NCI-H2107 (cell line): ENCODE measurements at places on chromosomes 13 and 19.

- DNase-seq, result no peak
Observed at GRCh38 chr19:15298847-15299567, 33.3 kb downstream of the BRD4 start.

DNA sequence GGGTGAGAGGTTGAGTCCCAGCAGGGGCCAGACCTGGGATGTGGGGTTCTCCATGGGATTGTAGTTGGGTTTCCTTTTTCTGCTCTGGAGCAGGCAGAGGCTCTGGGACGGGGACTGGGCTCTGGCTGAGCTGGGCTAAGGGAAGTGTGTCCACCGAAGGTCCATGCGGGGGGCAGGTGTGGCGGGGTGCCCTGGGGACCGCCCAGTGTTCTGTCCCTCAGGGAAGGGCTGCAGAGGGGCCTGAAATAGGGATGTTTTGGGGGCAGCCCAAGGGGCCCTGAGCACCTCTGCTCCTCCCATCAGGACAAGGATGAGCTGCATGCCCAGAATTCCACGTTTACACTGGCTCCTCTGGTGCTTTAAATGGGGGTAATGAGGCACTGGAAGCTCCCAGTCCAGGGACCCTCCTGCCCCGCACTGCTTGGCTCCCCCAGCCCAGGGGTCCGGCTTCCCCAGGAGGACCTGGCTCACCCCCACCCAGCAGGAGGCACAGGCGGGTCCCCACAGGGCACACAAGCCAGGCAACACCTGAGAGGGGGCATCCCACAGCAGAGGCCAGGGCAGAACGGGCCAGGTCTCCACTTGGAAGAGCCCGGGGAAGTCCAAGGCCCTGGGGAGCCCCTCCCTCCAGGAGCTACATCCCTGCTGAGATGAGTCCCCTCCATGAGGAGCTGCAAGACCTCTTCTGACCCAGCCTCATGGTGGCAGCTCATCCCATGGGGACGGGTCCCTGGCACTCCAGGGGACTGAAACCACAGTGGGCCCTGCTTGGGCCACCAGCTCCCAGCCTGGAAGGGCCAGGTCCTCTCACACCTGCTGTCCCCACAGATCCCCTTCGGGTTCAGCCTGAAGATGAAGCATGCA, 14.7 kb upstream of the ZNF14 start:
- DNase-seq, result no peak

GRCh38 chr19:48154003-48154402, 16.1 kb downstream of the LIG1 start:
- DNase-seq, result no peak

DNA sequence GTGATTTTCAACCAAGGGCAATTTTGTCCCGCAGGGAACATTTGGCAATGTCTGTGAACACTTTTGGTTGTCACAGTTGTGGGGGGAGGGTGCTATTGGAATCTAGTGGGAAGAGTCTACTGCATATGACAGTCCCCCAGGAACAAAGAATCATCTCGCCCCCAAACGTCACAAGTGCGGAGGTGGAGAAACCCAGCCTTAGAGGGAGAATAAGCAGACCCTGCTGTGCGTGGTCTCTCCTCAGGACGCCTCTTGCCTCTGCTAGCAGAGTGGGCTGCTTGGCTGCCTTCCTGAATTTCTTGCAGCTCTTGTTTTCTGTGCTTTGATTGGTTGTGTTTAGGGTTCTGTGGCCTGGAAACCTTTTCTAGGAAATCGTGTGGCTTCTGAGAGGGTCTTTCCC, 42.5 kb downstream of the NFIX start:
- no peak for DNase-seq

- no peak for DNase-seq
Observed at GRCh38 chr19:41844601-41845000, at the start of gene LYPD4. Gene LYPD4, minus strand, starts transcription at chr19:41844683. Its CDS starts 5,398 bp downstream, at chr19:41839285.

GRCh38 chr19:12230751-12231733, 63.6 kb downstream of the ZNF44 start:
- DNase-seq, result no peak

DNA sequence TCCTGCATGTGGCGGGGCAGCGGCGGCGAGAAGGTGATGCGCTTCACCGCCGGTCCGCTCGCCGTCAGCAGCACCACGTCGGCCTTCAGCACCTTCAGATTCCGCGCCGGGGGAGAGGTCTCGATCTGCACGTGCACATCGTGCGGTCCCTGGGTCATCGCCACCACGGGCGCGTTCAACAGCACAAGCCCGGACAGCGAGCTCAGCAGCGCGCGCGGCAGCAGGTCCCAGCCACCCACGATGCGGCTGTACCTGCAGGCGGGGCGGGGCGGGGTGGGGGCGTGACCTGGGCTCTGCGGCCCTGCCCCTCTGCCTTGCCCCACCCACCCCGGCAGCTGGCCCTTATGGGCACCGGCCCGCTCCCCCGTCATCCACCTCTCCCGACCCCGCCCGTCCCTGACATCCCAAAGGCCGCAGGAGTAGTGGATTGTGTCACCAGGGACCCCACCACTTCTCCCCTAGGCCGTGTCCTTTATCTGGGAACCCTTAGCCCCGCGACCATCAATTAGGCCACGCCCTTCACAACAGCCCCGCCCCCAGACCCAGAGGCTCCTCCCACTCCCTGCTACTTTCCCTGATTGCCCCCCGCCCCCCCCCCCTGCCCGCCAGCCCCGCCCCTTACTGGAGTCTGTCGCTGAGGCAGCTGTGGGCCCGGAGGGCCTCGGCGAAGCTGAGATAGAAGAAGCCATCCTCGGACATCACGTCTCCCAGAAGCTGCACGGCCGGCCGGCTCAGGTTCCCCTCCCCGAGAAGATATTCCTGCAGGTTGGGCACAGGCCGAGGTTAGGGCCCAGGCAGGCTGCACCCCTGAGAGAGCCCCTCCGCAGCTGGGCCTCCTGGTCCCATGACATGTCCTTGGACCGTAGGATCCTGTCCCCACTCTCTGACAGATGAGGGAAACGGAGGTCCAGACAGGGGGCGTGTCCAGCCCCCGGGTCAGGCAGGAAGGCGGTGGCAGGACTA, 6.1 kb downstream of the IL4I1 start:
- no peak for DNase-seq

DNA sequence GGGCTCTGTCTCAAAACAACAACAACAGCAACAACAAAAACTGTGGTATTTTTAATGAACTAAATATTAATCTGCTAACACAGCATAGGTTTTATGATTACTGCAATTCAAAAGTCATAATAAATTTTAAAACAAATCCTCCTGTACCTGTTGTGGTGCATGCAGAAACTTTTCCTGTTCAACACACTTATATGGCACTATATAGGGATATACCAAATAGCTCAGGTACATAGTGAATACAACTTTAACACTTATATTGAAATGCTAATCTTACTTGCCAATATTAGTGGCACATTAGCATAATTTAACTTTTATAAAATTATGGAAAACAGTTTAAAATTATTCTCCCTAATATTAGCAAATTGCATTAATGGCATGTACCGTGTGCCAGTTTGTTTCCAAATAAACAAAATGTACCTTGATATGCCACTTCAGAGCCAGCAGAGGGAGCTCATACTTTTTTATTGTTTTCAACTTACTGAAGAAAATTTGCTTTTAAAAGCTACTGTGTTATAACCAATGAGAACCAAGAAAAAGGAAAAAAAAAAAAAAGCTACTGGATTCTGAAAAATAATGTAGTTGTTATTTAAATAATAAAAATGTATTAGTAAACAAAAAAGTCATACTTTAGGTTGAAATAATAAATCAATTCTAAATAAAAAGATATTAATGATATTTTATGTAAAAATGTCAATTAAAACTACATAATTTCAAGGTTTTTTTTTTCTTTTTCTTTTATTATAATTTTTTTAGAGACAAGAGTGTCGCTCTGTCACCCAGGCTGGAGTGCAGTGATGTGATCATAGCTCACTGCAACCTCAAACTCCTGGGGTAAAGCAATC, 18.0 kb upstream of the RBM26 start:
- DNase-seq, result no peak

- no peak for DNase-seq
Observed at GRCh38 chr13:45792827-45793303, 58.7 kb downstream of the SIAH3 start.

DNA sequence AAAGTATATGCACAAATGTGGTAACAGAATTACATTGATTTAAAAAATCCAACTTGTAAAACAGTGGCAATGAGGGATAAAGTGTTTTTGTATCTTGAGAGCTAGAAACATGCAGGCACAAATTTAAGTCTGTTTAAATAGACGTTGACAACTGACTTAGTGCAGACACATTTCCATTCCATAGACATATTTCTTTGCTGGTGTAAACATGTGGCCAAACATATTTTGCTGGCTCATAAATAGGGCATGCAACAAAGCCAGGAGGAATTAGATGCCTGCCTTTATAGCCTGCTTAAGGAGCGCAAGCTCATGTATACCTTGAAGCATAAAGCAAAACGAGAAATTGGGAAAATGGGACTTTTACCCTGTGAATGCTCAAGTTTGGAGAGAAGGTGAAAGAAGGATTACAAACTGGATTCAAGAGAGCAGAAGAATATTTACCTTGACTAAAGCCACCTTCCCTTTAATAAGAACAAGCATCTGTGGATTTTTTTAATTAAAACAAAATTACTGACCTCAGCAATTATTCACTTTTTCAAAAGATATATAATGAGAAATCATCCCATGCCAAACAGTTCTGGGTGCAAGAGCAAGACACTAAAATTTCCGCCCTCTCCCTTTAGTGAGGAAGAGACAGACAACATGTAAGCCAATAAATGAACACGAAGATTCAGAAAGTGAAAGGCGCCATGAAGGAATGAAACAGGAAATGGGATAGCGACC, 71.0 kb downstream of the DCT start:
- no peak for DNase-seq

GRCh38 chr13:21147827-21148226, 28.5 kb downstream of the SKA3 start:
- no peak for DNase-seq

DNA sequence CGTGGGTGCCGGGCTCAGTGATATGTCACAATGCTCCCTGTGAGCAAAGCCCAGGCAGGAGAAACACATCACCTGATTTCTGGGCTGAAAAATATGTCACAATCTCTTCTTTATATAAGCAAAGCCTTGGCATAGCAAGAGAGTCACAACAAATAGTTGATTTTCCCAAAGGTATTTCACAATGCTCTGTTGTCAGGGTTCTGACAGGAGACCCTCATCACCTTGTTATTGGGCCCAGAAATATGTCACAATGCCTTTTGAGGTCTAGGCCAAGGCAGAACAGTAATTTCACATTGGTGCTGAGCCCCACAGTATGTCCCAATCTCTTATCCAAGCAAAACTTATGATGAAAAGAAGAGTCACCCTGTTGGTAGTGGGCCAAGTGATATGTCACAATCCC, 125.7 kb downstream of the ZNF675 start:
- no peak for DNase-seq

DNA sequence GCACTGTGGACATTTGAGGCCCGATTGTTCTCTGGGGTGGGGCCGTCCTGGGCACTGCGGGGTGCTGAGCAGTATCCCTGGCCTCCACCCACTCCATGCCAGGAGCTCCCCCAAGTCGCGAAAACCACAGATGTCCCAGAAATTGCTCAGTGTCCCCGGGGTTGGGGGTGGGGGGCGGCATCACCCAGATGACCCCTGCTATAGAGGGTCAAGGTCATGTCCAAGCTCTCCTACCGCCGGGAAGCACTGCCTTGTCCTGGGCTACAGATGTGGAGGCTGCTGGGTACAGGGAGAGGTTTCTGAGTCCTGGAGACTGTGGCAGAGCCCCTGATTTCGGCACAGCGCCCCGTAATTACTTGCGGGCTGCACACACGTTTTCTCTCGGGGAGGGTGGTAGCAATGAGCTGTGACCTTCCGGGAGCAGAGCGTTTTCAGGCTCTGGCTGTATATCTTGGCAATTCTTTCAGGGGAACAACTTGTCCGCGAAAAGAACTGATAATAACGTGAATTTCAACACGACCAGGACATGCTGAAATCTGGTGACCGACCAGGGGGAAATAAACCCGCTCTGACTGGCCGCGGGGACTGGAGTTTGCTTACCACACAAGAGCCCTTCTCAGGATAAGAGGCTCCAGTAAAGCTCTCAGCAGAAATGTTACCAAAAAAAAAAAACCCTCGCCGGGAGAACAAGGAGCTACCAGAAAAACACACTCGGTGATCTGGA, 68.1 kb downstream of the GNG7 start:
- DNase-seq, result no peak

DNA sequence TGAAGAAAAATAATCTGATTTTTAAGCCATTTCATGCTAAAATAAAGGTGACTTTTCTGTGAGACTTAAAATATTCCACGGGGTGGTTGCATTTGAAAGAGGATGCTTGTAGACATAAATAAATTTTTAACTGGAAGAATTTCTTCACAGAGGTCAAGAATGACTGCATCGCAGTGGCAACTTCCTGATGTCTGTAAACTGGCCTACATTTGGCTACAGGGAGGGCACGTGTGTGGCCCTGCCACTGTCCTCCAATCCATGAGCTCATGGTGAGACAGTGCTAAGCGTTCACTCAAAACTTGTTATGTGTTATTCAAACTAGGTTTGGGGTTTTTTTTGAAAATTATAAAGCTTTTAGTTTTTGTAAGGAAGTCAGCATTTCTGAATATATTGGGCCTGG, 1089.3 kb downstream of the EFNB2 start:
- DNase-seq, result no peak

DNA sequence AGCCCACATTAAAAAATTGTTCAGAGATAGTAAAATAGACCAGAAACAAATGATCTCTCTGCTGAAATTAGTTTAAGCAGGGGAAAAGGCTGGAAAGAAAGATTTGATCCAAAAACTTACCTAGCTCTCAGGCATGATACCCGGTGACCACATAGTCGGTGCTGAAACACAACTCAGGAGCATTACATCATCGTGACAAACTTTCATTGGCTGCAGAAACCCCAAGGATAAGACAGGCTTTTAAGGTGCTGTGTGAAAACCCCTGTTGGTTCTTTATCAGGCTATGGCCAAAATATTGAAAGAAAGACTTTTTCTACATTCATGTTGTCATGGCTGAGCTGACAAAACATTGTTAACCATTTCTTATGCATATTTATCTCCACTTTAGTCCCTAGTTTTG, 171.7 kb upstream of the KLF12 start:
- peak; percentile 3 for DNase-seq

DNA sequence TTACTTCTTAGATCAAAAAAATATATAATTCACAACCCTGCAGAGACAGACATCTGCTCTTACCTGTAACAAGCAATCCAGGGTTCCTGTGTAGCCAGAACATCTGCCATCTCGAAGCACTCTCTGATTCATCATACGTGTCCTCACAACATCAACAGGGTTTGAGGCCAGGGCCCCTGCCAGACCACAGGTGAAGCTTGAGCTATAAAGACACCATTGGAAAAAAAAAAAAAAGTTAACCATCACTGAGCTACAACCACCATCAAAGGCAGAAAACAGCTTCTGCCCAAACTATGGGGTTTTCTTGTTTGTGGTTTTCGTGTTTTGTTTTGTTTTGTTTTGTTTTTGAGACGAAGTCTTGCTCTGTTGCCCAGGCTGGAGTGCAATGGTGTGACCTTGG, 19.3 kb downstream of the SLC25A30 start:
- DNase-seq, result no peak

- no peak for DNase-seq
Observed at GRCh38 chr13:43030548-43030947, 7.2 kb downstream of the DNAJC15 start.

DNA sequence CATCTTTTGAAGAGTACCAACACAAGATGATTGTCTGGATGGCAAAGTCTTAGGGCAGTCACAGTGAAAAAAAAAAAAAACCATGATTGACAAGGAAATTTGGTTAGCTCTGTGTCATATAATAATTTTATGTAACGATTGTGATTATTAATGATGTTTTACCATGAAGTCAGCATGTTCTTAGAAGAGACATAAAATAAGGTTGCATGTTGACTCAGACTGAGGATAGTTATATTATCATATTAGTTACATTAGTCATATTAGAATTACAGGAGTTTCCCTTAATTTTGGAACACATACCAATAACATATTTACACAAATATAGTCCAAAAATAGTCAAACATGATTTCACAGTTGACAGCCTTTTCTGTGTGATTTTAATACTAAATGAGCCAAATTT, 5.7 kb downstream of the ZNF431 start:
- DNase-seq, result no peak
